Activated T-helper 1 cell treated with anti-CD3 and anti-CD28 coated beads, Interleukin-2, amount 50 U/mL, for 16 hours (primary cell): ENCODE measurements at places on chromosomes 7 and 10.

DNA sequence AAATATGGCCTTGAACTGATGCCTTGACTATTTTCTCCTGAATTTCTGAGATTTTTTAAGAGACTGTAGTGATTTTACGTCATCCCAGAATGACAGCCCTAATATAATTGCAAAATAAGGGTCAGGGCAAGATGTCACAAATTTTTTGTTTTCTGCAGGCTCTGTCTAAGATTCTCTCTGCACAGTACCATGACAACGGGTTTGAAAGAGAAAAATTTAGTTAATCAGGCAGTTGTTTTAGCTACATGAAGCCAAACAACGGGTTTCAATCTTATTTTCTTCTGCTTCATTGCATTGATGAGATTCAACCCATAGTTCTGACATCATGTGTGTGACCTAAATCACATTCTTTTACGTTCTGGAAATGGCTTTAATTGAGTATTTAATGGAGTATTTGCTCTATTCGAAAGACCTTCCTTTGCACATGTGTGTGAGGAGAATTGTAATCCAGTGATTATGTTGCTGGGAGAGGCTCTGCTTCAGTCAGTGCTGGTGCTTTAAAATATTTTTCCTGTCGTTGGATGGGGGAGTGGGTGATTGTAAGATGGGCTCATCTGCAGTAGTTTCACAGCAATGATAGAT, 118.0 kb upstream of the RHOBTB1 start:
- no peak for DNase-seq

DNA sequence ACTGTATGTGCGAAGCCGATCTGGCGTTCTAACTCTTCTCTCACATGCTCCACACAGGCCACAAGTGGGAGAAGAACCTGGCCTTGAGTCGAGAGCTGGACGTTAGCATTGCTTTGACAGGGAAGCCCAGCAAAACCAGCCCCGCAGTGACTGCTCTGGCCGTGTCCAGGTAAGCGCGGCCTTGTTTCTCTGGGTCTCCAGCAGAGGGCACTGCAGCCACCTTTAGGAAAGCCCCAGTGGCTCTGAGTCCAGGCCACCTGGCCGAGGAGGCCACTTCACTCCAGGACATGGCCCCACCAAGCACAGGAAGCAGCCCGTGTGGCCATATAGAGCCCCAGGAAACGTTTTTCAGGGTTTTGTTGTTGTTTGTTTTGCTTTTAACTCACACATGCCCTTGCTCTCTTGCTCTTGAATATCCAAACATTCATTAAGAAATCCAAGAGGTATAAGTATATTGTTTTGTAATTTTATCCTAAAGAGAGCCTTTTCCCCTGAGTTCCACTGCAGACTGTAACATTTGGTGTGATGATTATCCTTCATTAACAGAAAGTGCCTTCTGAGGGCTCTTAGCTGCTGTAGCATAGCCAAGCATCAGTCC, 41.8 kb upstream of the LRRC18 start:
- DNase-seq = no peak

GRCh38 chr10:100729862-100730724, 15.3 kb upstream of the PAX2 start:
- DNase-seq = no peak

GRCh38 chr10:55233090-55233489, 432.1 kb upstream of the PCDH15 start:
- no peak for DNase-seq

GRCh38 chr7:54802841-54803240, 43.8 kb upstream of the SEC61G start:
- no peak for DNase-seq

- DNase-seq = no peak
Measured at GRCh38 chr7:33503736-33504135, 374.4 kb downstream of the BBS9 start.

DNA sequence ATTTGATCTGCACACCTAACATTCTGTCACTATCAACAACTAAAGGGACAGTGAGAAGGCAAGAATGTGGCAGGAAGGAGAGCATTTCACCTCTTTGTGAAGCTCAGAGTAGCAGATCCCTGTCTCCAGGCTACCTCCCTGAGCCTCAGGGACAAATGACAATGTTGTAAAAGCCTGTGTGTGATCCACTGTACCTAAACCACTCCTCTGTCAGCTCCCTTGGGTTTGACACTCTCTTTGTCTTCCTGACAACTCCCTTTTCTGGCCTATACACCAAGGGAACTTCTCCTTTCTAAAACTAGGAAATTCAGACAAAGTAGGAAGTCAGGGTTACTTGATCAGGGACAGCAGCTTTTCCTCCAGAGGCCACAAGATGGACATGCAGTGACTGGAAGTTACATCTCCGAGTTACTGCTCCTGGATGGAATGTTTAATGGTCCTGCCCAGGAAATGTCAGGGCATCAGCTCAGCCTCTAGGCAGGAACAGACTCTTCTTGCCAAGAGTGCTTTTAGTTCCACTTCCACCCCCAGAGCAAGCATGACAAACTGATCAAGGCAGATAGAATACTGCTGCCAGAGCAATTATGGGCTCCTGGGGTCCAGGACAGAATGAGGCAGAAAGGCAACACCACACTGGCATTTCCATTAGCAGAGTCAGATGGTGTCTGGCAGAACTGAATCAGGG, 1014.5 kb upstream of the LRRTM3 start:
- no peak for DNase-seq

DNA sequence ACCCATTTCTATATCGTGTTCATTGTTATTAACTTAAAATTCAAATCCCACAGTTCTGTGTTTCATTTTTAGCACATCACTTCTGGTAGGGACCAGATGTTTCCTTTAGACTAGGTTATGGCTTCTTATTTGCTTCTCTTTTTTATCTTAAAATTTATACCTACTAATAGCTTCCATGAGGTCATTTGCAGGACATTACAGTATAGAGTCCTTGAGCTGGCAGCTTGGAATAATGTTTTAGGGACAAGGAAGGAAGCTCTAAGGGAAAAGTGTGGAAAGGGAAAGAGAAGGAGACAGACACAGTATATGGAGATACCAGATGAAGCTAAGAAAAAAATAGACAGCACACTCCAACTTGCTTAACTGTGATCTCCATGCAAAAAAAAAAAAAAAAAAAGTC, 48.8 kb upstream of the CD36 start:
- no peak for DNase-seq

GRCh38 chr10:124700293-124701037, 43.7 kb downstream of the FAM53B start:
- DNase-seq = no peak

- no peak for DNase-seq
Measured at GRCh38 chr10:127715782-127716378, 21.1 kb upstream of the FOXI2 start.

GRCh38 chr7:3747467-3747866, 446.4 kb downstream of the SDK1 start:
- no peak for DNase-seq
